ENCODE measurements at places on chromosomes 11 and 22.
A peak's percentile ranks its signal among the peaks of the same experiment; 100 is the strongest.

DNA sequence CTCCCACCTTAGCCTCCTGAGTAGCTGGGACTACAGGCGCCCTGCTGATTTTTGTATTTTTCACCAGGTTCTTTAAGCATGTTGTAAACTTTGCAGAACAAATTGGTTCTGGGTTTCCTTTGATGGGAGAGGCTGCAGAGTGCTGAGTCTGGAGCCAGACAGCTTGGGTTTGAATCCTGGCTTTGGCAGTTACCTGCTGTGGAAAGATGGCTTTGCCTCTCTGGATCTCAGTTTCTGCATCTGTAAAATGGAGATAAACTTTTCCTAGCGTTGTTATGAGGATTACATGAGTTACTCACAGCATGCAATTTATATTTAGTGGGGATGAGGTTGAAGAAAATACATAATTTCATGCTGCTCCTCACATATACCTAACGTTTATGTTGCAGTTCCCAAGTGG lies 19.1 kb downstream of the ZNRF3 start:
- DNase-seq: no peak

GRCh38 chr22:42376711-42377554 lies 55.3 kb downstream of the NFAM1 start:
- peak; percentile 73 for DNase-seq

GRCh38 chr11:100629671-100630070 lies 57.4 kb upstream of the ARHGAP42 start:
- no peak for DNase-seq

- no peak for DNase-seq
Observed at GRCh38 chr11:8031248-8032115, 44.3 kb downstream of the EIF3F start.

GRCh38 chr22:37020192-37020479 lies 594 bp downstream of the MPST start:
- DNase-seq: no peak

DNA sequence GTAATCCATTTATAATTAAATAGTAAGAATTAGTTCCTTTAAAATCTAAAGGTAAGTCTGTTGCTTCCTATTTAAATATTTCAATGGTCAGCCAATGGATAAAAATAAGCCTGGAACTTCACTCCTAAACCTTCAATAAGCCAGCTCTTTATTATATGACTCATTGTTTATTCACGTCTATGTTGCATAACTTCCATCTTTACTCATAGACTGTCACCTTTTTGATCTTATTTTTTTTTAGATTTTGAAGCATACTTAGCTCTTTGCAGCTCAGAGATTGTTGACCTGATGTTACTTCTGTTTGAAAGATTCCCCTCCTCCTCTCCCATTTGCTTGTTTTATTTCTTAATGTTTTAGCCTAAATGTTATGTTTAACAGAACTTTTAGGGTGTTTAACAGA lies 1571.2 kb upstream of the RAG2 start:
- DNase-seq: no peak

DNA sequence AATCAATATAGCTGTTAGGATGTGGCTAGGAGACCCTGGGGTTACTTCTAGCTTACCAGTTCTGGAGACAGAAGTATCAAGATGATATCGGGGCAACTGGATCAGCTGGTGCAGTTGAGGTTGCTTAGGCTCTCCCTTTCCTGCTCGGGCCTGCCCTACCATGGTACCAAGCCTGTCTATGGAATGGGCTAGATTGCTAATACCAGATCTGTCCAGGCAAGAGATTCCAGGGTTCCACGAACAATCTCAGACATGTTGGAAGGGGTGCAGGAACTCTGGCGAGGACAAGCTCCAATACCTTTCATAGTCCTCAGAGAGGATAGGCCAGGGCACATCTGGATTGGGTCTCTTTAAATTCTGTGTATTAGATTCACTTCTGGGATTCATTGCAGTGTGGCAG lies 53.8 kb downstream of the ADM start:
- DNase-seq: no peak

- no peak for DNase-seq
Observed at GRCh38 chr11:47907499-47907898, 59.3 kb upstream of the NUP160 start.

DNA sequence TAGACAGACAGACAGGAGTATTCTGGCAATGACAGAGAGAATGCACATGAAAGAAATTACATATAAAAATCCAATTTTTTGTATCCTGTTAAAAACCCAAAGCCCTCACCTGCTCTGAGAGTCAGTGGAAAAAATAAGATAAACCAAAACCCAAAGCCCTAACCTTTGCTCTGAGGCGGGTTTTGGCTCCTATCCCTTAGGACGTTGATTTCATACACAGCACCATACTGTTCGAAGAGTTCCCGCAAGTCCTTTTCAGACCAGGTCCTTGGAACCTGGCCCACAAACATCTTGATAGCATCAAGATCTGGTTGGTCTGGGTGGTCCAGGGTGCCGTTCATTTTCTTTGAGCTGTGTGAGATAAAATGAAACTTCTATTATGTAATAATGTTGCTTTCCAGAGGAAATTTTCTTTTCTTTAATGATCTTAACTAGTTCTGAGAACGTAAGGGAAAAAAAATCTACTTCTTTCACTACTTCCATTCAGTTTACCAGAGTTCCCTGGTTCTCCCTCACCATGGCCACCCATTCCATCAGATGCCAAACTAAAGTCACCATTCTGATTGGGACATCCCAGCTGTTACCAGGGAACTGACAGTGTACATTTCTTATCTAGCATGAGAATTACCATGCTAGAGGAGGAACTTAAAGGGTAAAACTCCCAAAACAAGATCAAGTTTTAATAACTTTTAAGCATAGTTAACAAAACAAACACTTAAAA lies 39.9 kb upstream of the RAPSN start:
- no peak for DNase-seq

DNA sequence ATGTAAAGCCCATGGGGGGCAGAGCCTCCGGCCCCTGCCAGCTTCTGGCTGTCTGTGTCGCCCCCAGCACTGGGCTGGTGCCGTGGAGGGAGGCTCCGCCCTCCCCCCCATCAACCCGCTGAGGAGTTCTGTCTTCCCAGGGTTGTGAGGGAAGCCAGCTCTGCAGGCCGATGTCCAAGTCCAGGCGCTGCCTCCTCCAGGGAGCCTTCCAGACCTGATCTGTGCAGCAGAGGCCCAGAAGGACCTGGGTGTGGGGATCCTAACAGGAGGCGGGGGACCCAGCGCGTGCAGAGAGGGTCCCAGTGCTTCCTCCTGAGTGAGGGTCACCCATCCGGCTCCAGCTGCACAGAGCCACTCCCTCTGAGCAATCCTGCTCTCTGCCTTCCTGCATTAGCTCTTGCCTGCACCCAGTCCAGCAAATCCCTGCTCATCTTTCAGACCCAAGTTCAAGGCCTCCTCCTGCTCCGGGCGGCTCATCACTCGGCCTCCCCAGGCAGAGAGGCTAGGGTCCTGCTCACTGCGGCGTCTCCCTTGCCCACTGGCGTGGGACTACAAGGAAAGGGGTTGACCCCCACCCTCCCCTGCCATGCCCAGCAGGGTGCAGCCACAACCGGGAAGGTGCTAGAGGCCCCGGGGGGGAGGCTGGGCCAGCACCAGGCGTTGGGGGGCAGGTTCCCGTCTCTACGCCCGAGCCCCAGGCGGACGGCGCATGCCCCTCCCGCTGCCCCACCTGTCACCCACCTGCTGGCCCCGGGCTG lies 16.4 kb downstream of the PRR33 start:
- DNase-seq: no peak

DNA sequence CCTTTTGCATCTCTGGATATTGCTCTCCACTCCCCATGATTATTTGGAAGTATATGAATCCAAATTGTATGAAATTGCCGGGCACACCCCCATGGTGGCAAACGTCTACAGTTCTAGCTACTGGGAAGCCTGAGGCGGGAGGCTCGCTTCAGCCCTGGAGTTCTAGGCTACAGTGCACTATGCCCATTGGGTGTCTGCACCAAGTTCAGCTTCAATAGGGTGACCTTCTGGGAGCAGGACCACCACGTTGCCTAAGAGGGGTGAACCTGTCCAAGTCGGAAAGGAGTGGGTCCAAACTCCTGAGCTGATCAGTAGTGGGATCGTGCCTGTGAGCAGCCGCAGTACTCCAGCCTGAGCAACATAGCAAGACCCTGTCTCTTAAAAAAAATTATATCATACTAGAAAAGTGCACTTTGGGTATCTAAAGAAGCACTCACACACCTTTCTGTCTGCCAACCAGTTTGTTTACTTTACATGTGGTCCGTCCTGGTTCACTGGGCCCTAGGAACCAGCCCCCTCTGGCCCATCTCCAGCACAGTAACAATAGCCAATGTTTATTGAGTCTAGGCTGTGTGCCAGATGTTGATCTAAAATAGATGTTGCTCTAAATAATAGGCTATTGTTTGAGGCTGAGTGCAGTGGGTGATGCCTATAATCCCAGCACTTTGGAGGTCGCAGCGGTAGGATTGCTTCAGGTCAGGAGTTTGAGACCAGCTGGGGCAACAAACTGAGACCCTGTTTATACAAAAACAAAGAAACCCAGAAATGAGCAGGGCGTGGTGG lies 16.4 kb upstream of the KAT5 start:
- DNase-seq: no peak

GRCh38 chr22:36520423-36520822 lies 8.5 kb downstream of the EIF3D start:
- DNase-seq: no peak

GRCh38 chr11:87430821-87431220 lies 393.1 kb downstream of the TMEM135 start:
- DNase-seq: no peak

DNA sequence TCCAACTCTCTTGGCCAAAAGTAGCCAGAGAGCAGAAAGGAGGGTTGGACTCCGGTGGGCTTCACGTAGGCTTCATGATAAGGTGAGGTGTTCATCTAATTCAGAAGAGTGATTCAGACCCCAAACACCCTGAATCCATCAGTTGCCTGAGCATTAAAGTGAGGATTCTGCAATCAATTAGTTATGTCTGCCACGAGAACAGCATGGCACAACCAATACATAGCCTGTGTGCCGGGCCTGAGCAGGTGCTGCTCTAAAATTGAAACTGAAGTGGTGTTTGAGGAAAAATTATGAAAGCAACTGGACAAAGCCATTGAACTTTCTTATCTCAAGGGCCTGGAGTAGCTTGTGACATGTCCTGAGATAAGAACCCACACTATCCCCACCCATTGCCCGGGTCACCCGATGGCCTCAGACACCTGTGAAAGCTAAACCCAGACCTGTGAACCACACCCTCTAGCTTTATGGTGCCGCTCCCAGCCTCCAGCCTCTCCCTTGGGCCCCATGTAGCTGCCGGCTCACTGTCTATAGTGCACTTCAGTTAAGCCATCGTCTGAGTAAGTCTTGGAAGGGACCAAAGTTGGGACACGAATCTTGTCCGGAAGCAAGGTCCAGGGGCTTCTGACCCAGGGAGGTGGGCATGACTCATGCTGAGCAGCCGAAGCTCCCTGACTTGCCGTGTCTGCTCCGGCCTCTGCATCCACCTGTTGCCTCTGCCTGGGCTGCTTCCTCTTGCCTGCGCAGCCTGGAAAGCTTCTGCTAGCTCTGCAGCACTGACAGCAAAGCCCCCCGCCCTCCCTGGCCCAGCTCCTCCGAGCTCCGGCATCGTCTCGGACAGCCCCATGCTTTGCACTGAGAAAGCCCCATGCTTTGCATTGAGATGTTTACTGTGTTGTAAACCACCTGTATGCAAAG lies 5.7 kb upstream of the MYEOV start:
- DNase-seq: no peak

DNA sequence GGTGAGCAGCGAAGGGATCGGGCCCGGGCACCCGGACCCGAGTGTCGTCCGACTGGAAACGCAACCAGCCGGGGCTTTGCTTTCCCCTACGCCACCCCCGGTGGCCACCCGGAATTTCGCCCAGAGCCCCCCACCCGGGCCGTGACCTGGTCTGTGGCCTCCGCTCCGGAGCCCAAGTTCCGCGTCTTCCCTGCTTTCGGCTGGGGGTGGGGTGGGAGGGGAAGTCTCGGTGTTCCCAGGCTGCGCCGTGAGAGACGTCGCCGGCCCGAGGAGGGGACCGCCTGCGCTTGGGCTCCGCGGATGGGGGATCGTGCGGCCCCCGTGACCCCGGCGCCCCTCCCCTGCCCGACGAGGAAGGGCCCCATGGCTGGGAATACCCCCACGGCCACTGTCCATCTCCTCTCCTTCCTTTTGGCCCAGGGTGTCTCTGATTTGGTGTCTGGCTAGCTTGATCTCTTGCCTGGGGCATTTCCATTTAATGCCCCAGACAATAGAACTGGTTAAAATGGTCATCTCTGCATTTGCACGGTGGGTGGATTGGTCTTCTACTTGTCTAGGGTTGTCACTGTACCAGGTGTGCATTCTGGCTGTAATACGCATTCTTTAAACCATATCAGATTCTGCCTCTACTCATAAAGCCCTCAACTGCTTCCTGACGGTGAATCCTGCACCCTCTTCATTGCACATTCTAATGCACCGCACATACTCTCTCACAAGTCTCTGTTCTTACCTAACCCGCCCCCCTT lies 789 bp downstream of the SIK2 start:
- peak; percentile 8 for DNase-seq

DNA sequence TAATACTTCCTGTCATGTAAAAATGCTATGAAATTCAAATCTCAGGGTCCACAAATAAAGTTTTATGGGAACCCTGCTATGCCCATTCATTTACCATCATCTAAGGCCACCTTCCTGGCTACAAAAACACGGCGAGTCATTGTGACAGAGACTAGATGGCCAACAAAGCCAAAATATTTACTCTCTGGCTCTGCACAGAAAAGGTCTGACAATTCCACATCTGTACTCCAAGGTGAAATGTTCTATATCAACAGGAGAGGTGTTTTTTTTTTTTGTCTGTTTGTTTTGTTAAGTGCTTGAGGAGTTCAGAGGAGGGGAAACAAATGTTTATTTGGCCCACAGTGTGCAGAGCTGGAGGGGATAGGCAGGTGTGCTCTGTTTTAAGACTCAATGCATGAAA lies 18.6 kb upstream of the TMA7B start:
- DNase-seq: no peak

- no peak for DNase-seq
Observed at GRCh38 chr11:11563200-11563975, 58.4 kb downstream of the GALNT18 start.

DNA sequence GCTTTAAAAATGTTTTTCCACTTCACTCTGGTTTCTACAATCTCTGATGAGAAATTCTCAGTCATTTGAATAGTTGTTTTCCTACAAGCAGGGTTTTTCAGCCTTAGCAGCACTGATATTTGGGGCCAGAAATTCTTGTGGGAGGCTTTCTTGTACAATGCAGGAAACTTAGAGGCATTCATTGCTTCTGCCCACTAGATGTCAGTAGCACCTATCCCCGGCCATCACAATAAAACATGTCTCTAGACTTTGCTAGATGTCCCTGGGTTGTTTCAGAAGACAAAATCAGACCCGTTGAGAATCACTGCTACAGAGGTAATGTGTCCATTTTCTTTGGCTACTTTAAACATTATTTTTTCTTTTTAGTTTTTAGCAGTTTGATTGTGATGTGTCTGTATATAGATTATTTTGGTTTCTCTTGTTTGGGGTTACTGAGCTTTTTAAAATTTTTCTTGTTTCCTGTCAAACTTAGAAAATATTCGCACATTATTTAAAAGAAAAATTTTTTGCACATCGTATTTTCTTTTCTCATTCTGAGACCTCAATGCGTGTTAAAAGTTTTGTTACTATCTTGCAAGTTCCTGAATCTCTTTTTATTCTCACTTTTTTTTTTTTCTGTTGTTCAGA lies 60.8 kb upstream of the CCDC179 start:
- DNase-seq: peak; percentile 25

- DNase-seq: peak; percentile 57
Observed at GRCh38 chr22:41360126-41360525, 21.6 kb upstream of the TEF start.

- DNase-seq: no peak
Observed at GRCh38 chr22:44091021-44091721, 67.1 kb downstream of the PARVB start.

All from NT2/D1 (cell line).